Activated CD4-positive, alpha-beta T cell treated with anti-CD3 and anti-CD28 coated beads, Interleukin-2, amount 50 U/mL, for 16 hours (primary cell): ENCODE measurements at places on chromosomes 3 and 15.

GRCh38 chr3:165201964-165202363 is 5.8 kb upstream of the SLITRK3 start:
- DNase-seq, result no peak

DNA sequence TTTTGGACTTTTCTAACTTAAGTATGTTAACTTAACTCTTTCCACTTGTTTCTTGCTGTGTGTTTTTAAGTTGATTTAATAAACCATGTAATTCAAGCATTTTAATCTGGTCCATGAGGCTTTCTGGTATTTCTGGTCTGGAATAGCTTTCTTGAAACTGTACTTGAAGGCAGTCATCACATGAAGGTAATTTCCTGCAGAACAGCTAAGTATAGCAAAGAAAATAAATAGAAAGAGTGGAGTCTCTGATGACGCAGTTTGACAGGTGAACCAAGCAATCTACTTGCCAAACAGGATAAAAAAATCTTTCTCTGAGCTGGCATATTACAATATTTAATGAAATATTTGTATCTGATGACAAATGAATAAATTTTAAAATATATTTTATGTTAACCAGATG is 74.9 kb downstream of the BTLA start:
- no peak for DNase-seq

- DNase-seq, result peak; percentile 72
These were observed 11.4 kb downstream of the NEK10 start for GRCh38 chr3:27357665-27358258.

DNA sequence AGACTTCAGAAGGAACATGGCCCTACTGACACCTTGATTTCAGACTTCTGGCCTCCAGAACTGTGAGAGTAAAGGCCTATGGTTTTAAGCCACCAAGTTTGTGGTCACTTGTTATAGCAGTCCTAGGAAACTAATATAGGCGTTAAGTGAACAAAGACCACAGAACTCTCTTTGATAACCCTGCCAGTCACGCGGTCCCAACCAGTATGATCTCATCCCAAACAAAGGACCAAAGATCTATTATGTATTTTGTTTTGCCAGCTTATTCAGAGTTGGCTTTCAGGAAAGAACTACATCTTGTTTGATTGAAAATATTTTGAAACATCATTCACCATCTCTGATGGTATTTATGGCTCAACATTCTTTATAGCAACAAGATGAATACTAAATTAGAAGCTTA is 294.4 kb upstream of the SLCO3A1 start:
- no peak for DNase-seq

- no peak for DNase-seq
These were observed 155.3 kb upstream of the MEF2A start for GRCh38 chr15:99410477-99410876.

DNA sequence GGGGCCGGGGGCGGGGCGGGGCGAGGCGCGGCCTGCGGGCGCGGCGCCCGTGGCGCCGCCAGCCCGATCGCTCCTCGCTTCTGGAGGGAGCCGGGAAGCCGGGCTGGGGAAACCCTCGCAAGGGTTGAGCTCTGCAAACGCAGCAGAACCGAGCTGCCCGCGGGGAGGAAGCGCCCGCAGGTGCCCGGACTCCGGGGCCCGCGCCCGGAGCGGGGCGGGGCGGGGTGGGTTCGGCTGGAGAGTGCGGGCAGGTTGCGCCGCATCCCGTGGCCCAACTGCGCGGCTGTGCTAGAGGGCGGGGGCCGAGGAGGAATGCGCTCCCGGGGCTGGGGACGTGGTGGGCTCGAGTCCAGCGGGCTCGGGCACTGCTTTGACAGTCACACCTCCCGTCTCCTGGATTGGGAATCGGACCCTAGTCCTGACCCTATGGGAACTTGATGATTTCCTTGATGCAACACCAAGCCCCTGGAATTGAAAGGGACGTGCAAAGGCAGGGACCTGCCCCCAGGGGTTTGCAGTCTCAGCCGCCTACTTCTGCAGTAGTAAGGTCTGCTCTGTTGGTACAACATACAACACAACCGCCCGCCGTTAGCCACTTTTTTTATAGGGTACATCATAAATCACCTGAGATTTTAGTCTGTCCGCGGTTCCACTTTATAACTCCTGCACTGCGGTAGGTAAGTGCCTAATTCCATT is 34.3 kb downstream of the ZBTB38 start:
- DNase-seq, result peak; percentile 41

DNA sequence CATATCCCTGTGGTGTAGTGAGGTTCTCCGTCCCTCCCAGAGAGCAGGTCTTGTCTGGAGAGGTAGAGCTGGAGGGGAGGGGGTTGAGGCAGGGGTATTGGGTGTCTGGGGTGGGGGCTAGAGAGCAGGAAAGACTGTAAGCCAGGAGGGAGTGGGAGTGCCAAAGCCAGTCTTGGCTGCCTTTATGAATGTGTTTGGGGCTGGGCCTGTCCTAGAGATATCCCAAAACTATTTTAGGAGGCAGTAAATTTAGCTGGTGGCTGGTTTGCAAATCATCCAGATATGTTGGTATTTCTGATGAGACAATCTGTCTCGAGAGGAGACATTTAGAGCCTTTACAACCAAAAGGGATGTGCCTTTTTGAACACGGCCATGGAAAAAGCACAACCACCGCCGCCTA is 166.6 kb downstream of the TLE3 start:
- DNase-seq, result no peak

DNA sequence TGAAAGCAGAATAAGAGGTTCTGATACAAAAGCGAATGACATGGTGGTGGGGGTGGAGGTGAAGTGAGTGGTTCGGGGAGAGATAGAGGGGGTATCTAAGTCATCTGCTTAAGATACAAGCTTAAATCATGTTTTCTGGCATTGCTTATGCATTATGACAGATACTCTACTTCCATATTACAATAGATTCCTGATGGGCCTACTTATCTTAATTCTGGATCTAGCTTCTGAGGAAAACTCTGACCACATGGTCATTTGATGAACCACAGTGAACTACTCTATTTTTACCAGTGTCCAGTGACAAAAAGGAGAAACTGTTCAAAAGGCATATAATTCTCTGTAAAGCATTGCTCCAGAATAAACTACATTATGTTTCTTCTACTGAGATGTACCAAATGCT is 673.7 kb upstream of the CCDC54 start:
- no peak for DNase-seq

DNA sequence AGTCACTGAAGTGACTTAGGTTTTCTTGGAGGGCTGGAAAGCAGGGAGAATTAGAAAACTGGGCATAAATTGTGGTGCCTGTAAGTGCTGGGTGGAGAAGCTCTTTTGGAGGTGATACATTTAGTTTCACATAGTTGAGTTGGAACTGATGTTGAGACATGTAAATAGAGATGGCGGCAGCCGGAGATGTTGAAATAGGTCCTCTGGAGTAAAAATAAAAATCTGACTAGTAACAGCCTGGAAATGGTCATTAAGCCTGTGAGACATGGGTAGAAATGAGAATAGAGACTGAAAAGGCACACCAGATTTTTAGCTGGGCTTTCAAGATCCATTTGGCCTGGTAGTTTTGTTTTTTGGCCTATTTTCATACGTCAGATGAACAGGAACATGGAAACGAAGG is 2.9 kb upstream of the NIT2 start:
- no peak for DNase-seq

- no peak for DNase-seq
These were observed 2.9 kb downstream of the GATA2 start for GRCh38 chr3:128489927-128490649.

DNA sequence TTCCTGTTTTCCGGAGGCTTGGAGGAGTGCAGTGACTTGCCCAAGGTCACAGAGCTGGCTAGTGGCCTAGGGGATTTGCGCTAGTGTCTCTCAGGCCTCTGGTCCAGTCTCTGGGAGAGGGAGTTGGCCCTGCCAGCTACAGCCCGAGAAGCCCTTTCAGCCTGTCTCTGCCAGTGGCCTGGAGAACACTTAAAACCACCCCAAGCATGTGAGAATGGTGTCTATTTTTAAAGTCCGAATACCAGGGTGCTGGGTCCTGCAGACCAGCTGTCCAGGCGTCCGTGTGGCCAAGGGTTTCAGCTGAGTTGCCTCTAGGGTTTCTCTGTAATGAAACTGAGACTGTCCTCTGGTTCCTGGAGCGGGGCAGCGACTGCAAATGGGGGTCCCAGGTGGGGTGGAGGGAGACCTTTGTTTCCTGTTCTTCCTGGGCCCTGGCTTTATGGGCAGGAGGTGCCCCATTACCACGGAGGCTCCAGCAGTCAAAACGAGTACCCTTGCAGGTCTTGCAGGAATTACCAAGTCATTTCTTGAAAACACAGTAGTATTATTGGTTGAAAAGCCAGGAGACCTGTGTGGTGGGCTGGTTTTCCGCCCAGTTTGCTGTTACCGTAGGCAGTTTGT is 2.2 kb downstream of the CAND2 start:
- DNase-seq, result no peak

DNA sequence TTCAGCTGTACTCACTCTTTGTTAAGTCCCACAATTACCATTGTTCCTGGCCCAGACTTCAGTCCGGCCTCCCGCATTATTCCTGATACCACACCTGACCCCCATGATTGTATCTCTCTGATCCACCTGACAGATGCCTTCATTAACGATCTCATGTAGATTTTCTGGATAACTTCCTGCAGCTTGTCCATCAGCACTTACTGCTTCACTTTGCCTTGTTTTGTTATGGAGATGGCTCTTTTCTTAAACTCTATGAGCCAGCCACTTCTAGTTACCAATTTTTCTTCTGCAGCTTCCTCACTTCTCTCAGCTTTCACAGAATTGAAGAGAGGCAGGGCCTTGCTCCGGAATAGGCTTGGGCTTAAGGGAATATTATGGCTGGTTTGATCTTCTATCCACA is 1044.2 kb downstream of the PLOD2 start:
- DNase-seq, result no peak
